ENCODE measurements at places on chromosomes 7 and 10. TPM values are rescaled to one million over a fixed set of nuclear protein-coding genes. Genes with fewer than 3 reads are reported as not detected.

DNA sequence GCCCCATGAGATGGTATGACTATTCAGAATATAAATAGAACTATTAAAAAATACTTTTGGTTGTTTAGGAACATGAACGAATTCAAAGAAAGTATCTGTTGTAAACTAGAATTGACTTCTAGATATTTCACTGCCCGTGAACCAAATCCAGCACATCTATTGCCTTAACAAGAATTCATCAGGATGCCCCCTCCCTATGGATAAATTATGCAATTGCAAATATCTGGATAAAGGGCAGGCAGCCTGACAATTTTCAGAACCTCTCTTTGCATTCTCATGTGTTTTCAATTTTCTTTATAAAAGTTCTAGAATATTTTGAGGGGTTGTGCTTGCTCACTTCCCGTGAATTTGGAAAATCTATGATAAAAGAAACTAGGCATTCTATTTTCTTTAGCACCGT is 822.1 kb upstream of the SORCS1 start:
- H3K27me3 ChIP-seq = no peaks in the 10 kb centered on the region
- no peak overlapping the region for H3K4me3 ChIP-seq
- no peak for DNase-seq
- no peaks in the 10 kb centered on the region for H3K4me1 ChIP-seq
- H3K36me3 ChIP-seq = no peaks in the 10 kb centered on the region

DNA sequence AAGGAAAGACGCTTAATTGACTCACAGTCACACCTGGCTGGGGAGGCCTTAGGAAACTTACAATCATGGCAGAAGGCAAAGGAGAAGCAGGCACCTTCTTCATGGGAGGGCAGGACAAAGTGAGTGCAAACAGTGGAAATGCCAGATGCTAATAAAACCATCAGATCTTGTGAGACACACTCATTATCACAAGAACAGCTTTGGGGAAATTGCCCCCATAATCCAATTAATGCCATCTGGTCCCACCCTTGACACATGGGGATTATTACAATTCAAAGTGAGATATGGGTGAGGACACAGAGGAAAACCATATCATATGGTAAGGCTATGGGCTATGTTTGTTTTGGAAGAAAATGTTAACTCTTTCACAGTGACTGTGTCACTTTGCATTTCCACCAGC is 1272.5 kb upstream of the CELF2 start:
- no peaks in the 10 kb centered on the region for H3K36me3 ChIP-seq
- no peaks in the 10 kb centered on the region for H3K4me1 ChIP-seq
- H3K27me3 ChIP-seq = no peaks in the 10 kb centered on the region
- no peak overlapping the region for H3K27ac ChIP-seq
- DNase-seq = no peak

DNA sequence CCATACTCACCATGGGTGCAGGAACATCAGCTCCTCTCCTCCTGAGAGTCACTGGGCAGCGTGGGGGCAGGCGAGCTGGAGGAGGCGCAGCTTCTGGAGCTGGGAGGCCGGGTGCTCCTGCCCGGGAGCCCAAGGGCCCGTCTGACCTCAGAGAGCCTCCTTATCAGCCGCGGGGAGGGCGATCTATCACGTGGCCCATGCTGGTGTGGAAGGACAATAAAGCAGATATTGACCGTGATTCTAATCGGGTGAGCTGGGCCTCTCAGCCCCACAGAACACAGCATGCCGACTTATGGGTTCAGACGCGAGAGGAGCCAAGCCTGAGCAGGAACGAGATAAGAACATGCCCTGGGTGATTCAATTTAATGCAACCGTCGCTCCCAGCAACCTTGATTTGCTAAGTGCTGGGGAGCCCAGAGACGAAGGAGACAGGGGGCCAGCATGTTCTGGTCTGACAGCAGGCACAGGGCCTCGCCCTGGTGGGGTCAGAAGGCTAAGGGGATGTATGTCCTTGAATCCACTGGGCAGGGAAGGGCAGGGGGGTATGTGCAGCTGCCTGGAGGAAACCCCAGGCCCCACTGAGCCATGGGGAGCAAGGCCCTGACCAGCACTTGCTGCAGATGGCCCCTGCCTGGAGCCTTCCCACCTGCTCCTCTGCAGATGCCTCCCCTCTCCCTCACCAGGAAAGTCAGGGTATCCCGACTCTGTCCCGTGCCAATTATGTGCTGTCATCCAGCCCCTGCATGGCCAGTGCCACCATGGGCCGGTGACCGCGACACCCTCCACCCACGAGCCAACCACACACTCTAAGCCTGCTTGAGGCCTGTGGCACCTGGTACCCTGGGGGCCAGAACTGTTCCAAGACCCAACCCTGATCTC is 95.3 kb upstream of the RET start:
- no peak overlapping the region for H3K27ac ChIP-seq
- no peaks in the 10 kb centered on the region for H3K4me1 ChIP-seq
- no peak for DNase-seq
- H3K27me3 ChIP-seq = no peaks in the 10 kb centered on the region

Gene CNTNAP2
- total RNA-seq = not detected

DNA sequence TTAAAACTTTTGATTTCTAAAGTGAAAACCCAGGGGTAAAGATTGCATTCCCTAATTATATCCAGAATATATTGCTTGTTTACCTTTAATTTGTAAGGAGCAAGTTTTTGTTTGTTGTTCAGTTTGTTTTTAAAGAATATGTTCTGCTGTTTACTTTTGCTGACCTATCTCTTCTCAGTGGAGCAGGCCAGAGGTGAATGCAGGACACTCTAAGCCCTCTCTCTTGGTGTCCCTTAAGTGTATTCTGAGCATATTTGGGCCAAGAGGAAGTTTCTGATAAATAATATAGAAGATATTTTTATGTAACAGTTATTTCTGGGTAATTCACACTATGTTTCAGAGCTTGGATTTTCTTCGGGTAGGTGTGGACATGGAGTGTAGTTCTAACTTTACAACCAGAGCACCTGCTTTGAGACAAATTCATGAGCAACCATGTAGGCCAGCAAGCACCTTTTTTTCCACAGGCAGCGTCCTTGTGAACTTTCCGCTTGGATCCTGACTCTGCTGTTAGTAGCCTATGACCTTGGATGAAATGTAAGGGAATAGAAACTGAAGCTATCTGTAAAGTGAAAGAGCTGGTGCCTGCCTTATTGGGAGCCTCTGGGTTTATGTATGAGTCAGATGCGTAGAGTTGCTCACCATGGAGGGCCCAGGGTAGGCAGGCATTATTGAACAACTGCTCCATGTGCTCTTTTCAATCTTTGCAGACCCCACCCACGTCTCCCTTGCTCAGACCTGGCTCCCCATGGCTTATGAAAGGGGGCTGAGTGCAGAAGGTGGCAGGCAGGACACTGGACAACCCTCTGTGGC is 16.1 kb downstream of the OGDH start:
- DNase-seq = no peak
- peaks cover 20% of the 10 kb centered on the region for H3K4me1 ChIP-seq
- no peak overlapping the region for H3K27ac ChIP-seq
- no peak overlapping the region for H3K4me3 ChIP-seq
- no peaks in the 10 kb centered on the region for H3K27me3 ChIP-seq

Measured in thoracic aorta (tissue), 2 donors.